ENCODE measurements at places on chromosomes 11 and 22.

- DNase-seq: no peak
These were observed 6.8 kb upstream of the SART1 start for GRCh38 chr11:65954771-65955170.

DNA sequence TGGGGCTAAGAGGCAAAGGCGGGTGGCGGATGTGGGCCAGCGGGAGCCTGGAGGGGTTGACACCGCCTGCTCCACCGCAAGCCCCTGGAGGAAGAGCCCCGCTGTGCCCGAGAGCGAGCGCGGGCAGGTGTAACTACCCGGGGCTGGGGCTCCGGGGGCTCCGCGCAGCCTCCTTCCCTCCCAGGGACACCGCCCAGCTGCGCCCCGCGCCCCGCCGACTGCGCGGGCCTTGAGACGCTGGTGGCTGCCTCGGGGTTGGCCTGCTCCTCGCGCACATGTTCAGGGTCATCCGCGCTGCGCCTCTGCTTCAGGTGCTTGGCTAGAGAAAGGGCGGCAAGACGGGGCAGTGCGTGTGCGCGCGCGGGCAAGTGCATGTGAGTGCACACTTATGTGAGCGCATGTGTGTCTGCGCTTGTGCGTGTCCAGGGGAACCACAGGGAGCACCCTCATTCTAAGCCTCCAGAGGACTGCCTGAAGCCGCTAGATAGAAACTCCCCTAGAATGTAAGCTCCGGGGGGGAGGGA, 197.5 kb upstream of the TMEM45B start:
- DNase-seq: no peak

DNA sequence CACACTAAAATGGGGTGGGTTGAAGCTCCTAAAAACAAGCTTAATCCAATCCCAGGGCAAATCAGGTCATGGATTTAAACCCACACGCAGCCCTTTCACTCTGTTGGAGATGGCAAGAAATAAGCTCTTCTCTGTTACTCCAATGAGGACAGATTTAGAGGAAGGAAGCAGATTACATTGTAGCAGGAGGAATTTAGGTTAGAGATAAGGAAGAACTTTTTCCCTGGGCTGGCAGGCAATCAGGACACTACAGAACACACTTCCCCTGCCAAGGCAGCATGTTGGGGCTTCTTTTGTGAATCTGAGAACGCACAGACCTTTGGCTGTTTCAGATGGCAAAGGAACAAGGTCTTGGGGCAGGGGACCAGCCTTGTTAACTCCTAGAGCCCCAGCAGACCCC, 46.2 kb downstream of the C11orf58 start:
- DNase-seq: no peak

DNA sequence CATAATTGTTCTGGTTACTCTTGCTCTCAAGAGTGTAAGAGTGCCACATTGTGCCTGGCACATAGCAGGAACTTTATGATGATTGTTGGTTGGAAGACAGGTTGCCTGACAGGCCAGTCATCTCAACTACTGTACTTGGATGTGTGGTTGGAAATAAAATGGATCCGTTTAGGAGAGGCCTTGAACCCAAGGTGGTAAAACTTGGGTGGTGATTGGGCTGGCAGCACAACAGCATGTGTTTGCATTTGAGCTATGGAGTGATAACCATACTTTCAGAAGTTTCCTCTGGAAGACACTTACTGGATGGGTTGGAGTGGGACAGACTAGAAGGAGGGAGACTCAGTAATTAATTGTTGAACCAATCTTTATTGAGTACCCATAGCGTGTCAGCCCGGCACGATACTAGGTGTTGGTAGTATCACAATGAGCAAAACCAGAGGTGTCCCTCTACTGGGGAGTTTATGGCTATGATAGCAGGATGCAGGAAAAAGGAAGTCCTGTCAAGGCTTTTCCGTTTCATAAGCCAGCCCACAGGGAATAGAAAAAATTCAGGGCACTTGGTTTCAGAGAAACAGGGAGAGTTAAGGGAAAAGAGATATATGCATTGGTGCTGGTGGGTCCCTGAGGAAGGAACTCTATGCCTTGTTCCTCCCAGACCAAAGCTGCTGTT, 3.1 kb upstream of the TMEM109 start:
- DNase-seq: no peak

GRCh38 chr22:36561291-36561811, 32.4 kb upstream of the EIF3D start:
- no peak for DNase-seq

- no peak for DNase-seq
These were observed 30.3 kb upstream of the PISD start for GRCh38 chr22:31692186-31692886.

GRCh38 chr22:28600546-28601143, 79.0 kb downstream of the TTC28 start:
- DNase-seq: peak; percentile 31

GRCh38 chr11:1532014-1532586, 40.0 kb downstream of the DUSP8 start:
- DNase-seq: peak; percentile 19

DNA sequence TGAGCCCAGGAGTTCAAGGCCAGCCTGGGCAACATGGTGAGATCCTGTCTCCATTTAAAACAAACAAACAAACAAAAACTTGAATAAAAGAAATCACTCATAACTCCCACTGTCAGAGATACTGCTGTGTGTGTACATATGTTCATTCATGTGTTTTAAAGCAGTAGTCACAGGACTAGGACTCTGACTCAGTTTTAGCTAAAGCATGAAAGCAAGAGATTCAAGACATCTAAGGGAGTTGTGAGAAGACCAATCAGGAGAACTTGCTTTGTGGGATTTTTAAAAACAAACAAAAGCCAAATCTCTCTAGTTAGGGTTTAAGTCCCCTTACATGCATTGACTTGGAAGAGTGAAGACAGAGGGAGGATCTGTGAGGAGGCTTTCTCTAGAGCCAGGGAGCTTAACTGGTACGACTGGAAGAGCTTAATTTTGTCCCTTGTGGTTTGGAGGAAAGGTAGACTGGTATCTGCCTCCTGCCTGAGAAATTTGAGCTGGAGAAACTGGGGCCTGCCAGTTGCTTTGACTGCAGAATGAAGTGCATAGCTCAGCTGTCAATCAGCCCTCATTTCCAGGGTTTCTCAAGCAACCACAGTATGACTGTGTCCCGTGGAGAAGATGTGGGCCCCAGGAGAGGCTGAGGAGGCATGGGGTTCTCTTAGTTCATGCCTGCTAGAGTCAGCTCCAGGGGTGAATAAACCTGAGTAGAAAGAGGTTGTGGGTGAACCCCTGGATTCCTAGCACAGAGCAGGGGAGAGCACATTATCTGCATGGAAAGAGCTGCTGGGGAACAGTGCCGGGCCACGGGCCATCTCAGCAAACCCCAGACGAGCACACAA, 30.6 kb downstream of the EXPH5 start:
- no peak for DNase-seq

GRCh38 chr11:128867277-128867676, at the start of gene KCNJ1:
Gene KCNJ1, minus strand, starts transcription at chr11:128867296. Its CDS starts 27,053 bp downstream, at chr11:128840243.
- DNase-seq: no peak

- DNase-seq: no peak
These were observed 8.6 kb downstream of the ARAP1 start for GRCh38 chr11:72743321-72744221.

- DNase-seq: no peak
These were observed 104.5 kb downstream of the NTM start for GRCh38 chr11:131474947-131475346.

GRCh38 chr11:16512198-16512898, 156.0 kb upstream of the SOX6 start:
- no peak for DNase-seq

GRCh38 chr11:69277074-69277809, 16.7 kb upstream of the MYEOV start:
- DNase-seq: no peak

Data from AG09319 (cell line).